Ureter (tissue), 1 donor: ENCODE measurements at places on chromosomes 16 and 17. TPM values are rescaled to one million over a fixed set of nuclear protein-coding genes. Genes with fewer than 3 reads are reported as not detected.

GRCh38 chr16:50235581-50235980 is 30.8 kb upstream of the ADCY7 start:
- no peak for DNase-seq

GRCh38 chr17:75878174-75878998 is at the start of gene TRIM47:
Gene TRIM47, minus strand, starts transcription at chr17:75878581. Its CDS starts 33 bp downstream, at chr17:75878548.
- peak; percentile 71 for DNase-seq

DNA sequence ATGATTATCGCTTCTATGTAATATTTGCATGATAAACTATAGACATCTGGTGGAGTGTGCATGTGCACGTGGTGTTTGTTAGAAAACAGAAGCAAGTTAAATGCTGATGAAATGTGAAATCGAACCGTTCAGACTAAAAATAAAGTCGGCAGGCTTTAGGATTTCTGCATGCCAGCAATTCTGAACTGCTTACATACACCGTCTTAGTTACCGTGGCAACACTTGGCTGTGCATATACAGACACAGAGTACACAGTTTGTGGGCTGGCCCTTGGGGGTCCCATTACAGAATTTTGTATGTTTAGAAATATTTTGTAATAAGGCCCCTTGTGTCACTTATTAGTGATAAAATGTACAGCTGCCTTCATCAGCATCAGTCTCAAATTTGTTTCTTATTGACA is 605.5 kb downstream of the RBFOX1 start:
- DNase-seq, result no peak

DNA sequence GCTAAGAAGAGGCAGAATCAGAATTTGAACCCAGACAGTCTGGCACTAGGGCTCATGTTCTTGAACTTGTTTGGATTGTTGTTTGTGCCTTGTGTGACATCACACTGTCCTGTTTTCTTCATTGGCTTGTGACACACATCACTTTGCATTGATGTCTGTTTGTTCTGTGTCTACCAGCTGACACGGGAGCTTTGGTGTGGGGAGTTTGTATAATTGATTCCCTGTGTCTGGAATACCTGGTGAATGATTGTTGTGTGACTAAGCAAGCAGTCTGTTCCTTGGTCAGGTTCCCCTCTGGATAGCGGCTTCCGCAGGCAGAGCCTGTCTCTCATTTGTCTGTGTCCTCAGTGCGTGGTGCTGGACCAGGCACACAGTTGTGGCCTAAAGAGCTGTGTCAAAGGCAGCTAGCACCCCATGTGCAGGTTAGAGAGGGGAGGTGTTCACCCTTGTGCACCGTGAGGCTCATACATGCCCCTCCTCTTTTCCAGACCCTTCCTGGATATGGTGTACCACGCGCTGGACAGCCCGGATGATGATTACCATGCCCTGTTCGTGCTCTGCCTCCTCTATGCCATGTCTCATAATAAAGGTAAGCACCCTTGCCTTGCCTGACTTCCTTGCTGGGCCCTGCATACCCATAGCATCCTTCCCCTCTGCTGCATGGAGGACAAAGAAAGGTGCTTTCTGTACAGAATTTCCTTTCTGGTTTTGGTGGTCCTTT is 80.1 kb downstream of the CLEC16A start:
- DNase-seq, result no peak

GRCh38 chr17:2853283-2854142 is 57.3 kb downstream of the RAP1GAP2 start:
- DNase-seq, result peak; percentile 54

- DNase-seq, result no peak
Observed at GRCh38 chr16:50697881-50698767, 4.7 kb downstream of the NOD2 start.

- no peak for DNase-seq
Observed at GRCh38 chr16:56554441-56554840, 10.4 kb upstream of the MT4 start.

DNA sequence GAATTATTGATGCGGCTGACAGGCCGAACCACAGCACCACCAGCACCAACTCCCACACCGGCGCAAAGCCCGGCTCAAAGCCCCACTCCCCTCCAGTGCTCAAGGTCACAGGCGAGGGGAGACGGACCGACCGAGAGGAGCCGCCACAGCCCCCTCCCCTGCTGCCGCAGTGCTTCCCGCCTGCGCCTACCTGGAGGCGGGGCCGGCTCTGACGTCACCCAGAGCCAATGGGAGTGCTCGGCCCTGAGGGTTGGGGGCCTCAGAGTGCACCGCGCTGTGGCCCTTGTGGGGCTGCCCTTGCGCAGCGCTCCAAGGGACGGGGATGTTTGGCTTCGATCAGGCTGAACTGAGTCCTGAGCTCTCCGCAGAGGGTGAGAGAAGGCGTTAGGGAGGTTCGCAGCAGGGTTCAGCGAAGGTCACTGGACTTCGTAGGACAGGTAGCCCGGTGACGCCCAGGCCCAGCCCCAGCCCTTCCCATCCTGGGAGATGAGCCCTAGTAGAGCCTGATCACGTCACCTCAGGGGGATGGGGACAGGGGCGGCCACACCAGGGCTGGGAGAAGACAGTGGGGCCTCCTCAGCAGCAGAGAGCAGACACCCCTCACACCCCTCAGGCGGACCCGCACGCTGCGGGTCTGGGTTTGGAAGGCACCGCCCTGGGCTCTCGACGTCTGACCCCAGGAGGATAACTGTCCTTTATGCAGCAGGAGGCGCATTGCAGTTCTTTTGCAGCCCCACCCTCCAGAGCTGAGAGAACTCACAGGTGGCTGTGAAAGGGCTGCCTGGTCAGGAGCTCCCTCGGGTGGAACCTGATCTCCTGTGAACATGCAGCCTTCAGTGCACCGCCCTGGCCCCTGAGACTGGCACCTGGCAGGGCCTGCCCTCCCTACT is 1.5 kb downstream of the NDRG4 start:
- DNase-seq, result no peak

GRCh38 chr16:51152691-51153576 is 1.9 kb upstream of the SALL1 start:
- DNase-seq, result no peak

- DNase-seq, result peak; percentile 88
Observed at GRCh38 chr17:17561408-17562145, 29.9 kb downstream of the PEMT start.

DNA sequence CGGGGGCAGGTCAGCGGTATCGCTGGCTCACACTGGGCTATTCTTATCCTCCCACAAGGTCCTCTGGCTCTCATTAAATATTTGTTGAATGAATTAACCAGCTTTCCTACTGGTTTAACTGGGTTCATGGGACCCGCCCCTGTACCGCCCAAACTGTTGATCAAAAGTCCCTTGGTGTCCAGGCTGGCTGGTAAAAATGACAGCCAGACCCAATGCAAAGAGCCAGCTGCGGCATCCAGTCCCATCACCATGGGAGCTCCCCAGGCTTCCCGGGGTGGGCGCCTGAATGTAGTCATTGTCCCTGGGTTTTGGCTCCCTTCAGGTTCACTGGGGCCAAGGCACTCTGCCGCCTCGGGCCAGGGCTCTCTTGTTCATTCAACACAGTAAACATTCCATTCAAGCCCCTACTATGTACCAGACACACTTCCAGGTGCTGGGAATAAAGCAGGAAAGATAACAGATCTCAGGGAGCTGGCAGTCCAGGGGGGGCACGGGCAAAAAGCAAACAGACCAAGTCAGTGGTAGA is 11.7 kb upstream of the ATP2C2 start:
- DNase-seq, result no peak

DNA sequence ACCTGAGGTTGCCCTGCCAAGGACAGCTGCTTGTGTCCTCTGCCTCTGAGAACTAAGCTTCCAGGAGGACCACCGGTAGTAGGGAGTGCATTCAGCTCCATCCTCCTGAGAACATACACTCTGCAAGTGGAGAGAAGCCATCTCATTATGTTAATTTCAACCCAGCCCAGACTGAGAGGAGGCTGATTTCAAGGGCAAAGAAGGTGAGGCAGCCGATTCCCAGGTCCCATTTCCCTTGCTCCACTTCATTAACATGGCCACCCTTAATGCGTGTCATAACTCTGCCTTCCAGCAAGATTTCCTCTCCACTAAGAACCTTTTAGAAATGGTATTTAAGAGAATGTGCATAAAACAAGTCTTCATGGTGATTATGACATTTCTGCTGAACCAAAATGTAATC is 72.5 kb downstream of the CDH13 start:
- DNase-seq, result no peak

GRCh38 chr17:38747463-38748148 is 530 bp downstream of the PCGF2 start:
- no peak for DNase-seq

- DNase-seq, result no peak
Observed at GRCh38 chr17:66397486-66397885, 95.1 kb downstream of the PRKCA start.

CCL2 gene
- 31.7 TPM for total RNA-seq

TSNAXIP1 gene
- 2.5 TPM for total RNA-seq
